ENCODE measurements at places on chromosomes 16 and 17.
A peak's percentile ranks its signal among the peaks of the same experiment; 100 is the strongest.

DNA sequence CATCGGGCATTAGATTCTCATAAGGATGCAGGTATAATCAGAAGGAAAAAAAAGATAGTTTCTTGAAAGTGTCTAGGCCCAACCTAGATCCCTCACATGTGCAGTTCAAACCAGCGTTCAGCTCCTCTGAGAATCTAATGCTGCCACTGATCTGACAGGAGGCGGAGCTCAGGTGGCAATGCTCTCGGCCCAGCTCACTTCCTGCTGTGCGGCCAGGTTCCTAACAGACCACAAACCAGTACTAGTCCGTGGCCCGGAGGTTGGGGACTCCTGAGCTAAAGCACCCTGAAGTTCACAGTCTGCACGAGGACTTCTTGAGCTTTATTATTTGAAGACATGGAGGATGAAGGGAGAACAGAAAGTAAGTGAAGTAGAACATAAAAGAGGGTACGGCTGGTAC, 16.8 kb downstream of the SMCR8 start:
- DNase-seq = no peak

GRCh38 chr16:57810197-57811031, 8.1 kb upstream of the KIFC3 start:
- DNase-seq = peak; percentile 94

DNA sequence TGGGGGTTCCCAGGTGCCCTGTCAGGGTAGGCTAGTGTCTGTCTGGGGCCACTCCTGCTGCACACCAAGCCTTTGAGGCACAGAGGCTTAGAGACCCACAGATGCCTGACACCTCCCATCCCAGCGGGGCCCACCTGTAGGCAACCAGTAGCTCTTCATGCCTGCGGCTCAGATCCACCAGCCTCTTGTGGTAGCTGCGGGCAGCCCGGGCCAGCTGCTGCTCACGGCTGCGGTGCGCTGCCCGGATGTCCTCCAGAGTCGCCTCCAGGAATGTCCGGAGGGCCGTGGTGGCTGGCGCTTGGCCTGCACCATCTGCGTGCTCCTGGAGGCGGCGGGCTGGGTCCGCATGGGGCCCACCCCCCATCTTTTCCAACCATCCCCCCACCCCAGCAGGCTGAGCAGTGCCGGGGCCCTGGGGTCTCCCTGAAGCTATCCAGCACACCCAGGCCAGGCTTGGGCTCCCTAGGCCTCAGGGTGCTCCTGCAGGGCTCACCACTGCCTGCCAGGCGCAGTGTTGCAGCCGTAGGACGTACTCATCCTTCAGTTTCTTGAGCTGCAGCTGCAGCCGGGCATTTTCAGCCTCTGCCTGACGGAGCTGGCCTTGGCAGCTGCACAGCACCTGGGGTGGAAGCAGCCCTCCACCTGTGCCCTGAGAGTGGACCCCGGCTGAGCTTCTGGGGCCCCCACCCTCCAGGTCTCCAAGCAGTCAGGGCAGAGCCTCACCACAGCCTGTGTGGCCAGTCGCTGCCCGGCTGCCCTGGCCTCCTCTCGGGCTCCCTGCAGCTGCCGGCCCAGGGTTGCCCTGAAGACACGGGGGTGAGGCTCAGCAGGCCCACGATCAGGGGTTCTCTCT, 1.8 kb downstream of the CCDC78 start:
- no peak for DNase-seq

DNA sequence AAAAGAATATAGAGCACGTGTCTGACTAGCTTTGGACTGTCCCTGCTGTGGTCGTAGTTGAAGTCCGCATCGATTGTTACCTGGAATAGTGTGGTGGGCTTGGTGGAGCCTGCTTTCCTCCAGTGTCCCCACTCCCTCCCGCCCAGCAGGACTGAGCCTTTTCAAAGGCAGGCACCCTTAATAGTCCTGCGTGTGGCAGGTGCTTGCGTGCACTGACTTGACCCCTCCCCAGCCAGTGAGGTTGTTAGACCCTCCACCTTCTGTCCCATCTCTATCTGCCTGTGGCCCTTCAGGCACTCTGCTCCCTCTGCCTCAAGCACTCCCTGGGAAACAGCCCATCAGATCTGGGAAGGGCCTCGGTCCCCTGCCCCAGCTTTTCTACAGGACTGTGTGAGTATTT, 36.6 kb downstream of the TMEM11 start:
- no peak for DNase-seq
